ENCODE measurements at places on chromosomes 5 and 9. TPM values are rescaled to one million over a fixed set of nuclear protein-coding genes. Genes with fewer than 3 reads are reported as not detected.

DDX31 gene
- total RNA-seq: 20.1 TPM

PRR16 gene
- 1.5 TPM for total RNA-seq

GPX8 gene
- 25.9 TPM for total RNA-seq

FST gene
- 19.6 TPM for total RNA-seq

CA9 gene
- 0.76 TPM for total RNA-seq

ROR2 gene
- total RNA-seq: not detected

WDR31 gene
- total RNA-seq: 3.1 TPM

CHMP5 gene
- total RNA-seq: 49.6 TPM

CLIC3 gene
- 0.91 TPM for total RNA-seq

Data from Calu3 (cell line).